ENCODE measurements at places on chromosomes 5 and 9.

DNA sequence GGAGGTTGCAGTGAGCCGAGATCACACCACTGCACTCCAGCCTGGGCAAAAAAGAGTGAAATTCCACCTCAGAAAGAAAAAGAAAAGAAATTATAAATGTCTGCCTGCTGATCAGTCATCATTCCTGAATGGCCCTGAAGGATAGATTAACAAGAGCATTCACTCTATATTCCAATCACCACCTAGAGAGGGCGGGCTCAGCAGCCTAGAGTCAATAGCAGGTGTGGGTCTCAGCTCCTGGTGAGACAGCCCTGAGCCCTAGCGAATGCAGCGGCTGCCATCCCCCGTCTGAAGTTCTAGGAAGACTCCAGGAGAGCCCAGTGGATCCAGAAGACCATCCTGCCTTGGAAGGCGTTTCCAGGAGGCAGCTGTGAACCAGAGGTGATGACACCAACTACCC lies 12.0 kb downstream of the FBP1 start:
- DNase-seq = no peak

DNA sequence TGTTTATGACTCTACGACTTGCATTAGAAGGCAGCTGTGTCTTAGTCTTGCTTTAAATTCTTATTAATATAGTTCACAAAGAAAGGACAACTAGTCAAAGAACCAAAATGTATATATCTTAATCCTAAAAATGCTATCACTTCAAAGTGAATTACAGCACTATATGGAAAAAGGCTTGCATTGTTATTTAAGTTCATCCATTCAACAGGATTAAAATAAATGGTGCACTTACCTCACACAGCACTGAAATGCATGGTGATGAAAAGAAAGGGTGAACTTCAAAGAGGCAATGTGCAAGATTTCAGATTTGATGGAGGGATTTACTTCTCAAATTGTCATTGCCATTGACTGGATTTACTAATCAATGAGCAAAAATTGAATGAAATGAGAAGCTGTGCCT lies 344.4 kb upstream of the NUDT12 start:
- DNase-seq = no peak

DNA sequence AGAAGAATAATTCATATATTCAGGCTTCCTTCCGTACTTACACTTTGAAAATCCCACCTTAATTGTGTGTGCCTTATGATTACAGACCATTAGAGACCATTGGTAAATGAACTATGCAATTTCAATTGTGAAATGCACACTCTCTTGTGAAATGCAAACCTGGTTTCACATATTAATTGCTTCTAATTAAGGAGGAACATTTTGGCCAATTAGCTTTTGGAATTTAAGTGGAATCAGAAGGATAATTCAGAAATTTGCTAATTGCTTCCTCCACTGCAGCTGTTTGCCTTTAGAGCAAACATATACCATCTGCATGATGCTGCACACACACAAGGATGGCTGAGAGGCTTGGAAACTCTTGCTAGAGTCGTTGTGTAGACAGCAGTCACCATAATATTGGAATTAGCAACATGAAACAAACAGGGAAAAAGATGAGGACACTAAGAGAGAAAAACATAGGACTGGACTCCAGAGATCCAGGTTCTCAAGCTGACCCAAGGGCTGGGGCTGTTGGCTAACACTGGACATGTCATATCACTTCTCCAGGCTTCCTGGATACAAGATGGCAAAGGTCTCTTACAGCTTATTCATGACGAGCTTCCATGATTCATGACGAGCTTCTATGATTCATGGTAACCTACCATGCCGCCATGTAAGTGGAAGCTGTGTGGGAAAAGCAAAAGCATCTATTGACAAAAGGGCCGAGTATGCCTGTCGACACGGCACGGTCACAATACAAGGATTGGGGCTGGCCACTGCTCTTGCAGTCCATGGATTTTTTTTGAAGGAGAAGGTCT lies 78.0 kb downstream of the PTCH1 start:
- no peak for DNase-seq

GRCh38 chr5:143426437-143426991 lies 23.0 kb upstream of the NR3C1 start:
- DNase-seq = no peak

DNA sequence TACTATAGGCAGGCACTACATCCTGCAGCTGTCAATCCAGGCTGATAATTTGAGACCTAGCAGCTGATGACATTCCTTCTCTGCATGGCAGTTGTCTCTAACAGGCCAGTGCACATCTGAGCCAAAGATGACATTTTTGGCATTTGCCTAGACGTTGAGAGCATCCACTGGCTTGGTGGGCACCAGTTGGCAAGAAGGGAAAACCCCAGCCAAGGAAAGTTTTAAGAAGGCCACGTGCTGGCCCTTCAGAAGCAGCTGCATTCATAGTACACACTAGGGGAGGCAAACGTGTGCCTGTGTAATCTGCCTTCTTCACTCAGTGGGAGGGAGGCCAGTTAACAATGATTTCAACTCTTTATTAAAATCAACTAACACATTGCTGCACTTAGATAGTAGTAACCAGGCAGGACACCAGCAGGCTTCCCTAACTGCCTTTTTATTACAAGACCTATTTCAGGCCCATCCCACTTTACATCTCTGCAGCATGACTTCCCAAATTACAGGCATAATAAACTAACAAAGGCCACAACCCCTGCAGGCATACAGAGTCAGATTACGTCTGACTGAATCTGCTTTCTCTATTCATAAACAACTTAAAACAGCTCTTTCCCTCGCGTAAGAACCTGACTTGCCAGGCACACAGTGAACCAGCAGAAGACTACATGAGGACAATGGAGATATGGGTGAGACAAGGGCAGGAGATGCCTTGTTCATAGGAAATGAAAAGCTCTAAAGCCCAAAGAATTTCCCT lies 576.3 kb downstream of the PDE4D start:
- peak; percentile 39 for DNase-seq

DNA sequence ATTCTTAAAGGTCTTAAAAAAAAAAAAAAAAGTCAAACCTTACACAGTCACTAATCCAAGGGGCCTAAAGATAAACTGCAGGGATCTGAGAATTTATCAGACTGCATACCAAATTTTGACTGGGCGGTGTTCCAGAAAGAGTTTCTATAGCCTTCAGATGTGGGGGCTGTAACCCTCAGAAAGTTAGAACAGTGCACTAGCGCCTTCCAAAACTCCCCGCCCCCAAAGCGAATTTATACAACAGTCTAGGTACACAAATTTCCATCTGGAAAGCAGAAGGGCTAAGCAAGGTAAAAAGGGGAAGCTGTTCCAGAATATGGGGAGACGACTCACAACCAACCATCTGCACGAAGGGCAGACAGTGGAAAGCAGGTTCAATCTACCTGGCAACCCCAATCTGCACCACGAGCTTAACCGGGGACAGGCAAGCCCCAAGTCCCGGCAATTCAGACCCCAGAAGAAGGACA lies 813 bp downstream of the ERMP1 start:
- DNase-seq = no peak

GRCh38 chr9:99385814-99386279 lies 163.8 kb downstream of the SEC61B start:
- DNase-seq = no peak

DNA sequence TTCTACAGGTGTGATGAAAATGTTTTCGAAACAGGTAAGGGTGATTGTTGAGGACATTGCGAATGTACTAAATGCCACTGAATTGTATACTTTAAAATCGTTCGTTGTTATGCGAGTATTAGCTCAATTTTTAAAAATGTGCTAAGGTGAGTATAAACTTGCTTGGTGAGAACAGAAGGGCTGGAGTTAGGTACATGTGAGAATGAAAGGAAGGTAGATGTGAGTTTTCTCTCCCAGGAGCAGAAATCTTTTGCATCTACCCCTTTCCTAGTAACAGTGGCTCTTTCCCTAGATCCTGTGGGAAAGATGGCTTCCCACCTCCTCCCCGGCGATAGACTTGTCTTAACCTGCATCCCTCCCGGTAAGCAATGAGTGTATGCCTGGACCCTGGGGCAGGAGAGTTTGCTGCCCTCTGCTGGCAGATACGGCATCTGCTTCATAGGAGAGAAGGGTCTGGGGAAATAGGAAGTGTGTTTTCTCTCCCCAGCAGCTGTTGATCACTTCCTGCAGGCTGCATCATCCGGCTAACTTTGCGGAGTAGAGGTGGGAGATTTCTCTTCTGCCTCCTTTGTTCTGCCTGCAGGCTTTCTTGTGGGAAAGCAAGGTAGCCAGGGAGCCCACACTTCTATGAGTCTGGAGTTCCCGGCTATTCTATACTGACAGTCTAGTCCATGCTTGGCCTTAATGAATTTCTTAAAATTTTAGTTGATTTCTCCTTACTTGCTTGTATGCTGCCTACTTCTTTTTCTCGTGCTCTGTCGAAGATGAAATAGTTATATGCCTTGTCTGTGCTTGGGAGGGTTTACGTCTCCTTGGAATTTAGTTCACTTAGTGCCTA lies 373.3 kb upstream of the SEMA6A start:
- no peak for DNase-seq

GRCh38 chr5:122844136-122844909 lies 1.1 kb upstream of the SNX24 start:
- DNase-seq = peak; percentile 10

GRCh38 chr9:134678666-134679443 lies 37.3 kb downstream of the COL5A1 start:
- no peak for DNase-seq

GRCh38 chr5:39451276-39451941 lies 26.6 kb upstream of the DAB2 start:
- no peak for DNase-seq

- no peak for DNase-seq
Measured at GRCh38 chr5:172224996-172225395, 31.0 kb downstream of the EFCAB9 start.

DNA sequence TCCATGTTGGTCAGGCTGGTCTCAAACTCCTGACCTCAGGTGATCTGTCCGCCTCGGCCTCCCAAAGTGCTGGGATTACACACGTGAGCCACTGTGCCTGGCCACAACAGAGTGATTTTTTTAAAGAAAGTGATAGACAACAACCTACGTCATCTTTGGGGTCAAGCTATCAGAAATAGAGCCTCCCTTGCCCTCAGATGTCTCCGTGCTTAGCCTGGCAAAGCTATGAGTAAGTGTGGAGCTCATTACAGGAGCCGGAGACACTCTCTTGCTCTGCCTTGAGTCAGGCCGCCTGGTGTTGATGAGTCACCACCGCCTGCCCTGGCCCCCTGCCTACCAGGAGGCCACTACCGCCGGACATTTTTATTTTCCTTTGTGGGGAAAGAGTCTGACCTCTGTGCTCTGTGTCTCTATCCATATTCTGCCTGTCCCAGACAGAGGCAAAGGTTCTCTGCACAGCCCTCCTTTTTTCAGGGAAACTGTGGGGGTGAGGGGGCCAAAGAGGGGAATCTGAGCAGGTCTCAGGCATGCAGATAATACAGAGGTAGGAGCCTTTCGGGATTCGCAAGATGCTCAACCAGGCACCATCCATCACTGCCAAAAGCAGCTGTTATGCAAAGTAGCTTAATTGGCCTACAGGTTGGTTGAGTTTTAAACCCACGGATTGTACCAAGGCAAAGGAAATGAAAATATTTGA lies 123.7 kb upstream of the CPEB4 start:
- DNase-seq = peak; percentile 95

GRCh38 chr5:178672630-178673029 lies 45.8 kb upstream of the CLK4 start:
- no peak for DNase-seq

DNA sequence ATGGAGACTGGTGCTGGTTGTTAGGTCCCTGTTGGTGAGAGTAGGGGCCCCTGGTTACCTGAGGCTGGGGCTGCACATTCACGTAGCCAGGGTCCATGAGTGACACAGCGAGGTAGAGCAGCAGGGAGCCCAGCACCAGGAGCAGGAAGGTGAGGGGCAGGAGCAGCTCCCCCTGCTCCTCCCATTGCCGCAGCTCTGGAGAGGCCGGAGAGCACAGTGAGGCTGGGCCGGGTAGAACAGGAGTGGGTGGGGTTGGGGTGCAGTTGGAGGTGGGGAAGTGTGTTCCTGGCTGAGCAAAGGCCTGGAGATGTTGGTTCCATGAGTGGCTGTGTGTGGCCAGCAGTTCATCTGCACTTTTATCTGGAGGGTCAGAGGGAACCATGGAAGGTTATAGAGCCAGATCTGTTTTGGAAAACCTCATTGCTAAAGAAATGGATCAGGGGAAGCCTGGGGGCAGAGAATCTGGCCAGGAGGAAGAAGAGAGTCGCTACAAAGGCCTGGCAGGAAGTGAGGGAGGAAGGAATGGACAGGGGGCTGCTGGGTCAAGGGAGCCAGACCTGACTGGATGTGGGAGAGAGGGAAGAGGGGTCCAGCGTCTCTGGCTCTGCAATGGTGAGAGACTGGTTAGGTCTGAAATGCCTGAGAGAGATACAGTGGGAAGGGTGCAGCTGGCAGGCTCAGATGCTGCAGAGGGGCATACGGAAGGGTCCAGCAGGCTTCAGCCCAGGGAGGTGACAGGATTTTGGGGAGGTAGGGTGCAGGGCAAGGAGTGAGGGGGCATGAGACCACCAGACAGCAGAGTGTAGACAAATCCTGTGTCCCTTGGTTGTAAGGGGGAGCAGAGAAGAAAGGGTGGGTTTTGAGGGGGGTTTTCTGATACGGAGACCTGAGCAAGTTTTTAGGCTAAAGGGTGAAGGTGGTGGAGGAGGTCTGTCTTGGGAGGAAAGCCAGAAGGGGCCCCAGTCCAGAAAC lies 1.3 kb downstream of the ZDHHC12 start:
- no peak for DNase-seq

- DNase-seq = no peak
Measured at GRCh38 chr5:169942181-169942580, 38.1 kb downstream of the INSYN2B start.

GRCh38 chr5:43231977-43232376 lies 40.0 kb downstream of the NIM1K start:
- DNase-seq = no peak

DNA sequence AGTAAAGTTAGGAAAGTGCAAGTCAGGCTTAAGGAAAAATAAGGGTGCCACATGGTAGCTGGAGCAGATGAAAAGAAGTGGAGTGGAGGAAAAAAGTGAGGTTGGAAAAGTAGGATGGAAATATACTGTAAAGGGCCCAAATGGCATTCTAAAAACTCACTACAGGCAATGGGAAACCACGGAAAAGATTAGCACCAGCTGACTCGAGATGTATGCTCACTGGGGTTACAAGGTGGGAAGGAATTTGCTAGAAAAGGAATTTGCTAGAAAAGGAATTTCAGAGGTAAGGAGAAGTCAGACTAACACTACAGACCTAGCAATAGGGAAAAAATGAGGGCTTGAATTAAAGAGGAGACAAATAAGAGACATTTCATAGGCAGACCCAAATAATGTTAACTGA lies 3.6 kb downstream of the PSMD5 start:
- no peak for DNase-seq

DNA sequence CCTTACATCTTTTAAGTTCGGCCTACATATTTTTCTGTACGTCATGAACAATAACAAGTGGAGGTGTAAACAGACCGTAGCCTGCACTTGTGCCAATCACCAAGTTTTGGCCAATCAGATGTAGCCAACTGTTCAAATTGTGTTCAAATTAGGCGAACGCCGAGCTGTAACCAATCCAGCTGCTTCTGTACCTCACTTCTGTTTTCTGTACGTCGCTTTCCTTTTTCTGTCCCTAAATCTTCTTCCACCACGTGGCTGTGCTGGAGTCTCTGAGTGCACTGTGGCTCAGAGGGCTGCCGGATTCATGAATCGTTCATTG lies 26.4 kb downstream of the TRIM14 start:
- no peak for DNase-seq
